ENCODE measurements at places on chromosomes 3 and 15. TPM values are rescaled to one million over a fixed set of nuclear protein-coding genes. Genes with fewer than 3 reads are reported as not detected.

The FAM81A gene
- polyA plus RNA-seq, result not detected

The EDEM1 gene
- polyA plus RNA-seq, result 39.7 TPM

The EXOG gene
- 8.7 TPM for polyA plus RNA-seq

The EOMES gene
- 188 TPM for polyA plus RNA-seq

The ADIPOQ gene
- not detected for polyA plus RNA-seq

The ZIC1 gene
- not detected for polyA plus RNA-seq

The GOLGA8G gene
- not detected for polyA plus RNA-seq

The CATSPER2 gene
- 3.1 TPM for polyA plus RNA-seq

The SCN11A gene
- not detected for polyA plus RNA-seq

The FANCD2OS gene
- polyA plus RNA-seq, result not detected

The CADPS gene
- polyA plus RNA-seq, result not detected

The RBMS3 gene
- polyA plus RNA-seq, result 0.21 TPM

The GOLGA8J gene
- not detected for polyA plus RNA-seq

The ITIH3 gene
- not detected for polyA plus RNA-seq

The LRRIQ4 gene
- polyA plus RNA-seq, result not detected

The TRH gene
- polyA plus RNA-seq, result not detected

The NR2E3 gene
- polyA plus RNA-seq, result not detected

The LNP1 gene
- 0.71 TPM for polyA plus RNA-seq

The PYGO1 gene
- not detected for polyA plus RNA-seq

The TAMM41 gene
- 26.0 TPM for polyA plus RNA-seq

The GPR62 gene
- not detected for polyA plus RNA-seq

The ZMYND10 gene
- polyA plus RNA-seq, result 1.1 TPM

The SCG5 gene
- not detected for polyA plus RNA-seq

The C2CD4A gene
- not detected for polyA plus RNA-seq

The RHOV gene
- polyA plus RNA-seq, result not detected

The SLC22A14 gene
- not detected for polyA plus RNA-seq

The SPATA12 gene
- polyA plus RNA-seq, result not detected

The ZNF385D gene
- polyA plus RNA-seq, result not detected

The ALPK3 gene
- polyA plus RNA-seq, result 0.03 TPM

The CHRFAM7A gene
- polyA plus RNA-seq, result not detected

The PLA2G4E gene
- not detected for polyA plus RNA-seq

The ITGB5 gene
- 0.62 TPM for polyA plus RNA-seq

The GRK7 gene
- polyA plus RNA-seq, result not detected
